Central memory CD8-positive, alpha-beta T cell (primary cell): ENCODE measurements at places on chromosomes 3 and 15.
A peak's percentile ranks its signal among the peaks of the same experiment; 100 is the strongest.

- H3K27ac ChIP-seq = peak overlapping the region; percentile 35
- DNase-seq = no peak
- peaks cover 4% of the 10 kb centered on the region for H3K36me3 ChIP-seq
- no peak overlapping the region for H3K4me3 ChIP-seq
- no peaks in the 10 kb centered on the region for H3K27me3 ChIP-seq
These were observed 5.5 kb downstream of the CCPG1 start for GRCh38 chr15:55402707-55403106.

DNA sequence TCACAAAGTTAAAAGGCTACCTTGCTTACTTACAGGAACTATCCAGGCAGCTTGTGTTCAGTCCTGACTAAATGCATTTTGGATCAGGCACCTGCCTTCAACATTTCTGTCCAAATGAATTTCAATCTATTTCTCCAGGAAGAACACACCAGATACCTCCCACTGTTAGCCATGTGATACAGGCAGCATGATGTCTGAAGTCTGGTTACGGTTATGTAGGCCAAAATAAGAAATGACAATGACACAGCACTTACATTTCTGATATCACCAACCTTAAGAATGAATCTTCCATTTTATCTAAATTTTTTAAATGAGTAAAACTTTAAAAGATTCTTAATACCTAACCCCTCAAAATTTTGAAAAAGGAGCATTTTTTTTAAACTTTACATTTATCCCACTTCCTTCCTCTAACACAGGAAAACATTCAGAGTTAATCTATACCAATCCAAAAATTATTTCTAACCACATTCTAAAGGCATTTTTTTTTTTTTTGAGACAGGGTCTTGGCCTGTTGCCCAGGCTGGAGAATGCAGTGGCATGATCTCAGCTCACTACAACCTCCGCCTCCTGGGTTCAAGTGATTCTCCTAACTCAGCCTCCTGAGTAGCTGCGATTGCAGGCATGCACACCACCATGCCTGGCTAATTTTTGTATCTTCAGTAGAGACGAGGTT, at the start of gene MAP4:
Gene MAP4, minus strand, starts transcription at position 116 of the 673 bp plus-strand sequence. CDS start 17,556 bp downstream, outside the sequence.
- H3K4me3 ChIP-seq = no peak within 1 kb of the TSS
- H3K27me3 ChIP-seq = no peaks in the 10 kb centered on the region
- peaks cover 2% of the 10 kb centered on the region for H3K36me3 ChIP-seq
- no peak for DNase-seq
- H3K4me1 ChIP-seq = peaks cover 42% of the 10 kb centered on the region
- H3K27ac ChIP-seq = peak within 1 kb of the TSS; percentile 77

GRCh38 chr3:175743733-175744400, 884.7 kb downstream of the NAALADL2 start:
- H3K27me3 ChIP-seq = no peaks in the 10 kb centered on the region
- H3K4me1 ChIP-seq = no peaks in the 10 kb centered on the region
- DNase-seq = no peak
- H3K36me3 ChIP-seq = no peaks in the 10 kb centered on the region
- H3K27ac ChIP-seq = no peak overlapping the region
- no peak overlapping the region for H3K4me3 ChIP-seq

DNA sequence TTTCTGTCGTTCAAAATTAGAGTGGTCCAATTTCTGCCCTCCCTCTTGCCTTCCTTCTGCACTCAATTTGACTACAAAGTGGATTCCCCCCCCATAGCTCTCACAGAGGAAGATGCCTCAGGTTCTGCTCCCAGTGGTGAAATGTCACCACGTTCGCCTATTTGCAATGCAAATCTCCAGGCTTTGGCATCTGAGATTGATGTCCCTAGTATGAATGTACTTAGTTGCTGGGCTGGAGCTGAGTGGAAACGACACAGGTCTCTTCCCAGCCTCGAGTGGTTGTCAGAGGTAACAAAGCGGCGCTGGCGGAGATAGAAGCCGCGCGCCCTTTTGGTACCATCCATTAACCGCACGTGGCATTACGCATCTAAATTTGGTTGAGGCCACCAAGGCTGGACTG, 860.1 kb downstream of the MCTP2 start:
- H3K4me1 ChIP-seq = no peaks in the 10 kb centered on the region
- no peak overlapping the region for H3K4me3 ChIP-seq
- DNase-seq = no peak
- H3K27me3 ChIP-seq = peaks cover 6% of the 10 kb centered on the region
- no peaks in the 10 kb centered on the region for H3K36me3 ChIP-seq
- H3K27ac ChIP-seq = no peak overlapping the region

DNA sequence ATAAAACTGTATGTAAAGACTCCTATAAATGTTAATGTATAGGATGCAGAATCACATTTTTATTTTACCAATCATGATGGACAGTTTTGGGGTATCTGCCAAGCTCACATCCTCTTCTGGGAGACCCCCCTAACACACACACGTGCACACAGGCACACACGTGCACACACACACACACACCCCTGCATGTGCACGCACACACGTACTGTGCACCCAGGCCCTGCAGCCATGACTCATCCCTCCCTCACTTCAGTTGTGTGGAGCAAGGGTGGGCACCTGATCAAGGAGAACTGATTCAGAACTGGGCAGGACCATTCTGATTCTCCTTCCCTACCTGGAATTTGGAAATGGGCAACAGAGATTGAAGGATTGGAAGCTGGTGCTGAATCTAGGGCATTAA, 16.0 kb upstream of the MINDY4B start:
- no peak overlapping the region for H3K4me3 ChIP-seq
- H3K4me1 ChIP-seq = peaks cover 5% of the 10 kb centered on the region
- no peak for DNase-seq
- no peak overlapping the region for H3K27ac ChIP-seq

- H3K27ac ChIP-seq = peak overlapping the region; percentile 5
- H3K36me3 ChIP-seq = peaks cover 2% of the 10 kb centered on the region
- H3K4me1 ChIP-seq = peaks cover 63% of the 10 kb centered on the region
- no peak for DNase-seq
- H3K27me3 ChIP-seq = no peaks in the 10 kb centered on the region
These were observed 116.3 kb downstream of the AKAP13 start for GRCh38 chr15:85496551-85497171.

DNA sequence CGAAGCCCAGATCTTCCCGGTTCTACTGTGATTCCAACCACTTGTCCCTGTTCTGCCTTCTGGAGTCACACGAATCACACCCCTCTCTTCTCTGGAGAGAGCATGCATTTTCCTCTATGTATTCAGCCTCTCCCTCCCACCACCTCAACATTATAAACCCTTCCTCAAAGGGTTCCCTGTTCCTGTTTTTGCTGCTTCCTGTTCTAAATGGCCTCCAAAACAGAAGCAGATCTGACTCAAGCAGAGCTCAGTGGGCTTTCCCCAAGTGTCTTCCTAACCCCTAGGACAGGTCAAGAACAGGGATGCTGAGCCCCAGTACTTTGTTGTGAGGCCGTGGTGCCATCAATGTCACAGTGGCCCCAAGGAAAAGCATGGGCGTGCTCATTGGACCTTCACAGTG, 75.7 kb upstream of the ARNT2 start:
- no peaks in the 10 kb centered on the region for H3K4me1 ChIP-seq
- no peak for DNase-seq
- H3K36me3 ChIP-seq = no peaks in the 10 kb centered on the region
- H3K4me3 ChIP-seq = no peak overlapping the region
- no peak overlapping the region for H3K27ac ChIP-seq
- H3K27me3 ChIP-seq = peaks cover 44% of the 10 kb centered on the region

DNA sequence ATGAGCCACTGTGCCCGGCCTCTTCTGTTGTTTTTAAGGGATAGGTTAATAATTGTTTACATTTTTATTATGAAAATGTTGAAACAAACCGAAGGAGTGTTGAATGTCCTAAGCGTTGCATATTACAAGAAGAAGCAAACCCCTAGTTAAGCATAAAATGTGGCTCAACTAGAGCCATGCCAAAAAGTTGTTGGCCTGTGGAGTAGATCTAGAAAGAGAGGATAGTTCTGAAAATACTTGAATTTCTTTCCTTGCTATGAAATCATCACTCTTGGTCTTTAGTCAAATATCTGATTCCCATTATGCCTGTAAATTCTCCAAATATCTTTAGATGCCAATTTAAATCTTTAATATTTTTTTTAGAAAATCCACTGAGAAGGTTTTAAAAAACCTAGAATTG, 12.8 kb downstream of the RBP2 start:
- no peaks in the 10 kb centered on the region for H3K4me1 ChIP-seq
- DNase-seq = no peak
- H3K4me3 ChIP-seq = no peak overlapping the region
- no peaks in the 10 kb centered on the region for H3K36me3 ChIP-seq

GRCh38 chr3:190443257-190443656, 6.4 kb downstream of the TMEM207 start:
- no peak for DNase-seq
- no peak overlapping the region for H3K4me3 ChIP-seq
- H3K27me3 ChIP-seq = peaks cover 22% of the 10 kb centered on the region
- H3K4me1 ChIP-seq = peaks cover 6% of the 10 kb centered on the region
- H3K36me3 ChIP-seq = peaks cover 3% of the 10 kb centered on the region

GRCh38 chr3:85591451-85591850, 632.7 kb downstream of the CADM2 start:
- no peak for DNase-seq
- no peak overlapping the region for H3K4me3 ChIP-seq
- H3K27me3 ChIP-seq = no peaks in the 10 kb centered on the region
- no peak overlapping the region for H3K27ac ChIP-seq

GRCh38 chr15:45402955-45403877, 24.9 kb upstream of the GATM start:
- peaks cover 27% of the 10 kb centered on the region for H3K4me1 ChIP-seq
- H3K27ac ChIP-seq = peak overlapping the region; percentile 79
- DNase-seq = no peak
- peak overlapping the region; percentile 84 for H3K4me3 ChIP-seq

GRCh38 chr15:90104551-90104950, 2.3 kb upstream of the IDH2 start:
- H3K36me3 ChIP-seq = peaks cover 10% of the 10 kb centered on the region
- no peak for DNase-seq
- H3K4me3 ChIP-seq = no peak overlapping the region
- no peak overlapping the region for H3K27ac ChIP-seq
- H3K27me3 ChIP-seq = no peaks in the 10 kb centered on the region
- H3K4me1 ChIP-seq = peaks cover 28% of the 10 kb centered on the region

- no peak for DNase-seq
- peak overlapping the region; percentile 39 for H3K27ac ChIP-seq
- H3K4me3 ChIP-seq = no peak overlapping the region
These were observed 6.8 kb downstream of the H1-8 start for GRCh38 chr3:129549805-129550204.

GRCh38 chr3:96027718-96028117, 786.7 kb upstream of the EPHA6 start:
- no peaks in the 10 kb centered on the region for H3K27me3 ChIP-seq
- DNase-seq = no peak
- no peaks in the 10 kb centered on the region for H3K4me1 ChIP-seq
- no peak overlapping the region for H3K27ac ChIP-seq

- H3K36me3 ChIP-seq = peaks cover 2% of the 10 kb centered on the region
- DNase-seq = no peak
- H3K4me3 ChIP-seq = no peak overlapping the region
- H3K27me3 ChIP-seq = no peaks in the 10 kb centered on the region
These were observed 66.8 kb upstream of the UBE2E1 start for GRCh38 chr3:23738944-23739343.

GRCh38 chr15:57635300-57635909, 43.7 kb downstream of the MYZAP start:
- H3K27me3 ChIP-seq = peaks cover 28% of the 10 kb centered on the region
- no peak for DNase-seq
- no peaks in the 10 kb centered on the region for H3K4me1 ChIP-seq
- H3K36me3 ChIP-seq = no peaks in the 10 kb centered on the region
- H3K4me3 ChIP-seq = no peak overlapping the region

- peaks cover 19% of the 10 kb centered on the region for H3K27me3 ChIP-seq
- no peaks in the 10 kb centered on the region for H3K36me3 ChIP-seq
- H3K4me3 ChIP-seq = no peak overlapping the region
- DNase-seq = no peak
- no peak overlapping the region for H3K27ac ChIP-seq
- H3K4me1 ChIP-seq = no peaks in the 10 kb centered on the region
These were observed 62.0 kb upstream of the NR2E3 start for GRCh38 chr15:71748293-71748718.

- DNase-seq = no peak
- H3K36me3 ChIP-seq = no peaks in the 10 kb centered on the region
- no peak overlapping the region for H3K27ac ChIP-seq
- H3K4me3 ChIP-seq = no peak overlapping the region
- H3K4me1 ChIP-seq = no peaks in the 10 kb centered on the region
These were observed 56.0 kb upstream of the MYRIP start for GRCh38 chr3:39753391-39753790.

DNA sequence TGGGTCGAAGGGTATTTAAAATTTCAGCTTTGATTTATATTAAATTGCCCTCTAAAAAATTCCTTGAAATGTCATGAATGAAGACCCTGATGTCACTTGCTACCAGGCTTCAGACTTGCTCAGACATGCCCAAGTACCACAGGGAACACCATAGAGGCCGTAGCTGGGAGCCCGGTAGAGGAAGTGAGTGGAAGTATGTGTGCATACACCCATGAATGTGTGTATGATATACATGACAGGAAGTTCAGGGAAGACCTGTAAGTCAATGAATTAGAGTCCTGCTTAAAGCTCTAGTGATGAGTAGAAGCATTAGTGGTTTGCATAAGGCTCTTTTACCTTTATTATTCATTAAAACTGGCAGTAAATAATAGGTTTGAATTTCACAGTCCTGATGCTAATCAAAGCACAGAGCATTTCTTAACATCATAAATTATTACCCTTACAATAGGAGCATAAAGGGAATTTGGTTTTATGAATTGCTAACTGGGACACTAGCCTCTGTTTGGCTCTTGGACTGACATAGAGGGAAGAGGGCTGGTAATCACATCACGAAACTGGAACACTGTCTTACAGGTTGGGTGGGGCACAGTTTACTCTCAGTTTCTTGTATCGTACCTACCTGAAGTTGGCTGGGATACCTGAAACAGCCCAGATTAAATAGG, 144.4 kb downstream of the CHST2 start:
- DNase-seq = no peak
- H3K4me3 ChIP-seq = no peak overlapping the region
- H3K27me3 ChIP-seq = no peaks in the 10 kb centered on the region

DNA sequence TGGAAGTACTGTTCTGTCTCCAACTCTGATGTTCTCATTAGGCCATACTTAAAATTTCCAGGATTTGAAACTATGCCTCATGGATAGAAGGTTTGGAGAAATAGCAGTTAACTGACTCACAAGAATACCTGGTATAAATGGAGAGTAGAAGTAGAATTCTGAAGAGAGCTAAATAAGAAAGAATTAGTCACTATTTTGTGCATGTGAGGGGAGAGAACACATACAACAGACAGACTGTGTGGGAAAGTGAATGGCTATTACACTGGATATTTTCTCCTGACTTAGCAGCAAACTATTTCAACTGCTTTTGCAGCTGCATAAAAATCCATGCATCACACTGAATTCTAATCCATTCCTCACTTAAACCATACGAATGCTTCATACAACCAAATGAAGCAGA, 71.3 kb downstream of the C3orf70 start:
- H3K36me3 ChIP-seq = no peaks in the 10 kb centered on the region
- H3K27me3 ChIP-seq = peaks cover 30% of the 10 kb centered on the region
- DNase-seq = no peak
- no peak overlapping the region for H3K4me3 ChIP-seq
- H3K27ac ChIP-seq = no peak overlapping the region
